ENCODE measurements at places on chromosomes 2 and 18.

DNA sequence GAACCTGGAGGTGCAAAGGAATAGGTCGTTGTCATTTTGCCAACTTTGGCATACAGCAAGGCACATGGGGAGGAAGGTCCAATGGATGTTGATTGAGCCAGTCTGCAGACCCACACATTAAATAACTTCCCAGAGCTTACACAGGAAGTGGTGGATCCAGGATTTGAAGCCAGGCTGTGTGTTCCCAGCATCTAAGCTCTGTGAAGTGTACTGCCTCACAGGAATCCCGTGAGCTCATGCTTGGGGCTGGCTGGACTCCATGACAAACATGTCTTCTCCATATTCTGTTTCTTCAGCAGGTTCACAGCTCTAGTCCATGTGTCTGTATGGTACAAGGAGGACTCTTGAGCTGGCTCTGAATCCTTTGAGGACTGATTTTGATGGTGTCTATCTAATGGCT, 63.9 kb downstream of the KLHL29 start:
- DNase-seq, result no peak

DNA sequence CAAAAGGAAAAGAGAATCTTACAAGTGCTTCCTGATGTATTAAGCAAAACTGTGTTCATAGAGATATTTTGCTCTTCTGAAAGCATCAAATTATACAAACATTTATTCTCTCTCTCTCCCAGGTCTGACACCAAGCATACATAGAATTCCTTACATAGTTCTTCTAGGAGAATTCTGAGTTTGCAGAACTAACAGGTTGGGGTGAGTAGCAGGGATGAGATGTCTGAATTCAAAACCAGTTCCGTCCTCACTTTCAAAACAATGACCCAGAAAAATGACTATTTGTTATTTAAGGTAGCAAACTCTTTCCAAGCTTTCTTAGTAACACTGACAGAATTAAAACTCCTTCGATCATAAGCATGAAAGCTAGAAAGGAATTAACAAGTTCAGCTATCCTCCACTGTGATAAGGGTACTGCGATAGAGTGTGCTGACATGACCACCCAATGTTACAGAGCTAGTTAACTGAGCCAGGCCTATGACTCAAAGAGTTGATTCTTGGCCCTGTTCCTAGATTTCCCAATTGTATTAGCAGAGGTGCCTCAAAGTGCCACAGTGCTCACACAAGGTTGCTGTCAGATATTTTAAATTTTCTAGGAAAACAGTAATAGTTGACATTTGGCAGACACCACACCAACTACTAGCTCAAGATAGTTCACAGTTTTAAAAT, 85.8 kb upstream of the SETBP1 start:
- DNase-seq, result no peak

DNA sequence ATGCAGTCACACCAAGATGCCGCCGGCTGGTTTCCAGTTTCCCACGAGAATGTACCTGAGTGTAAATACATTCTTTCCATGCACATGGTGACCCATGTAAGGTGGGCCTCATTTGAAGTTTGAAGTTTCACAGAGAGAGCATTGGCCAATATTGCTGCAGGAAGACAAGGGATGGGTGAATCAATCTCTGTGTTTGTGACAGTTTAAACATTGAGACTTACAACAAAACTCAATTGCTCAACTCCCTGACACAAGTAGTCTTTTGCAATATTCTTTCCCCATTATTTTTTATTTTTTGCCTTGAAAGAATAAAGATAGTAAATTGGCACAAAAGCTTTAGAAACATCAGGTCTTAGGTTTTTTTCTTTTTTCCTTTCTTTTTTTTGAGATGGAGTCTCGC, 5.1 kb downstream of the SERPINB2 start:
- no peak for DNase-seq

- no peak for DNase-seq
These were observed 70.3 kb downstream of the CERKL start for GRCh38 chr2:181586569-181587081.

- DNase-seq, result no peak
These were observed 193.5 kb upstream of the TCF4 start for GRCh38 chr18:55781481-55781957.

DNA sequence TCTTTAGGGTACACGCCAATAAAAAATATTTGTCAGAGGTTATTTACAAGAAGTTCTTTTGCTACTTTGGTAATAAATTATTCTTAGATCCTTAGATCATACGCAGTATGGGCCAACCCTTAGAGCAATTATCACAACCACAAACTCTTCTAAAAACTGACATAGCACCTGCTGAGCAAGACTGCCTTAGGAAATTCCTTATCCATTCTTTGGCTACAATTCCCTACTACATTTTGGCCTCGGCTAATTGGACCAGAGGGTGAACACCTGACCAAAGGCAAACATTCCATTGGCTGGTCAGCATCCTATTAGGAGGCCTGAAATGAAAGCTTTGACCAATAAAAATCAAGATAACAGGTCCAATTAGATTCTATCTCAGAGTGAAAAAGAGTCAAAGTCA, 147.6 kb upstream of the CCDC68 start:
- no peak for DNase-seq

DNA sequence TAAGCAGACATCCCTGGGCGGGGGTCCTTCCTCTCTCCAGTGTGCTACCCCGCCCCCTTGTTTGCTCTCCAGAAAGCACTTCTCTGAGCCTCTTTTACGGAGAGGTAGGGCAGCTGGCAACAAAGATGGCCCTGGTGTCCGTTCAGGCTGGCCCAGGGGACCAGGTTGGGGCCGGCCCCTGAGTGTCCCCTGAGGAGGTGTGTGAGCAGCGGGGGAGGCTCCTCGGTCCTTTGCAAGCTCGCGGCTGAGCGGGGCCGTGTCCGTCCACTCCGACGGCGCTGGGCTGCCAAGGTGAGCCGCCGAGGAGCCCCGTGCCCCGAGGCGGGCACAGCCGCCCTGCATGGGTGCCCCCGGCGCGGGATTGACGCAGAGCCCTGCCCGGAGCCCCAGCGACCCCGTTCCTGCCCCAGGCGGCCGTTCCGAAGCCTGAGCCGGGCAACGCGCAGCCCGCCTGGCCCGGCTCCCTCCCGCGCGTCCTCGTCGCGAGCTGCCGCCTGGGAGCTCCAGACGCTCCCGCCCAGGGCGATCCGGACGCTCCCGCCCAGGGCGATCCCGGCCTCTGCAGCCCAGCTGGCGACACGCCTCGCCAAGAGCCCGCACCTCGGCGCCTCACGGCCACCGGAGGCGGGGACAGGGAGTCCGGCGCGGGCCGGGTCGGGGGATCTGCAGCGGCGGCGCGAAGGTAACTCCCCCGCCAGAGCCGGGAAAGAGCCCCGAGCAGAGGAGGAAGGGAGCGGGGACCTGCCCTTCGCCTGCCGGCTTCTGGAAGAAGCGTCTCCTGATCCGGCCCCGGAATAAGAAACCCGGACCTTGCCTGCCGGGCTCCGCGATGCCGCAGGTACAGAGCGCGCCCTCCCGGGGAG, at the start of gene PROKR1:
Gene PROKR1, plus strand, starts transcription at position 569 of the 863 bp plus-strand sequence. CDS start 2,243 bp downstream, outside the sequence.
- no peak for DNase-seq

- no peak for DNase-seq
These were observed 307.9 kb downstream of the CLIP4 start for GRCh38 chr2:29423061-29423666.

- peak; percentile 91 for DNase-seq
These were observed 125.4 kb upstream of the RNF152 start for GRCh38 chr18:62018034-62018758.

DNA sequence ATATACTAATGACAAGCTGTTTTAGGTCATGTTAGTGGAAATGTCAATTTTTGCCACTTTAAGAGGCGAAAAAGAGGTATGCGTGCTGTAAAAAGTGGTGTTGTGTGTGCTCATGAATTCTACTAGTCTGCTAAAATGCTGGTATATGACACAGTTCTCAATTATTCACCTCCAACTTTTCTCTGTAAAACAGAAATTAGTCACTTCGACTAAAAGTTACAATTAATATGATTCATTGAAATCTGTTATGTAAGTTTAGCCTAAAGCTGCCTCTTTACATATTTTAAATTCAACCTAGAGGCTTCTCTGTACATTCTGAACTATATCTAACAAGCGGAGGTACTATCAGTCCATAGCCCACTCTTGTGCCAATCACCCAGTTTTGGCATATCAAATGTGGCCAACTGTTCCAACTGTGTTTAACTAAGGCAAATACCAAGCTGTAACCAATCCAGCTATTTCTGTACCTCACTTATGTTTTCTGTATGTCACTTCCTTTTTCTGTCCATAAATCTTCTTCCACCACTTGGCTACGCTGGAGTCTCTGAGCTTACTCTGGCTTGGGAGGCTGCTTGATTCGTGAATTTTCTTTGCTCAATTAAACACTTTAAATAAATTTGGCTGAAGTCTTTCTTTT, 20.8 kb downstream of the BAZ2B start:
- no peak for DNase-seq

DNA sequence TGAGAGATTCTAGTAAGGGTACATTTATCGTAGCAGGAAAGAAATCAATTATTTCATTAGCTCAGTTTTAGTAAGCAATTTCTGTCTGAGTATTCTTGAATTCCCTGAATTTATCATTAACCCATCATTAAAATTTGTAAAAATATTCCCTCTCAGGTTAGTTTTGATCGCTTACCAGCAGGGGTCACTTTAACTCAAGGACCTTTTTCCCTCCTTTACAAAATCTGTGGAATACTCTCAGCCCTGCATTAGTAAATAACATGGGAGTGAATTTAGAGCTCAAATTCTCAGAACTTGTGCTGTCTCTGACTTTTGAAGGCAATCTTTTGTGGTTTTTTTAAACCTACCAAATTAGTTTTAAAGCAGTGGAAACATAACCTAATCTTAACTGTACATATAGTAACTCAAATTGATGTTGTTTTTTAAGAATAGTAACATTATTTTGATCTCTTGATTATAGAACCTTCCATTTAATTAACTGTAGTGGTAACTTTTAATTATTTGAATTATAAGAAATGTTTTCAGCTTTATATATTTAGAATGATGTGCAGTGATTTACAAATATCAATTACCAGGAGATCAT, 97.2 kb downstream of the AGPS start:
- no peak for DNase-seq

All from osteocyte (in vitro differentiated cells).